ENCODE measurements at places on chromosomes 1 and 21.

GRCh38 chr1:178362747-178363146, 134.0 kb downstream of the CLEC20A start:
- no peak for DNase-seq

- no peak for DNase-seq
Observed at GRCh38 chr1:233662575-233663304, 48.8 kb downstream of the KCNK1 start.

DNA sequence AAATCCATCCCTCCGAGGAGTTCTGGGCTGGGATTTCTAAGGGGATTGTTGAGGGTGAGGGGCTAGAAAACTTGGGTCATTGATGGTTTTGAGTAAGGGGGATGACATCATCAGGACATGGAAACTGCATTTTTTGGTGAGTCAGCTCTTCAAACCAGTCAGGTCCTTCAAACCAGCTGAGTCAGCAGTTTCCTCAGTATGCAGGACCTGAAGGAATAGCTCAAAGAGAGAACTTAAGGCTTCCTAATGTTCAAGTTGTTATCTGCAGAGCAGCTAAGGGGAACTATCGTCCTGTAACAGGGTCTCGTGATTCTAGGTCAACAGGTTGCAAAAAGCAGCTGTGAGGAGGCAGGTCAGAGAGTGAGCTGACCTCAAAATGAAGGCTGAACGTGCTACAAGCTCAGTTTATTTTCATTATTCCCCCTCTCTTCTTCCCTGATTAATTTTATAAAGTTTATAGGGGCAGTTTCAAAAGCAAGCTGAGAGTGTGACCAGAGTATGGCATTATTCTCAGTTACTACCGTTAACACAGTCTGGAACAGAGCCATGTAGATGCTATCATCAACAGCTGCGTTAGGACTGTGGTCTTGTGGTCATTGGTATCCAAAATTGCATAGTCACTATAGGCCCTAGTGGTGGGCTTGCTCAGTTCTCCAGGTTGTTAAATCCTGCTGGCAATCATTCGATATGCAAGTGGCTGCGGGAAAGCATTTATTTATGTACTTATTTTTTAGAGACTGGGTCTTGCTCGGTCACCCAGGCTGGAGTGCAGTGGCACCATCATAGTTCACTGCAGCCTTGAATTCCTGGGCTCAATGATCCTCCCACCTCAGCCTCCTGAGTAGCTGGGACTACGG, 10.7 kb upstream of the SDC3 start:
- no peak for DNase-seq

DNA sequence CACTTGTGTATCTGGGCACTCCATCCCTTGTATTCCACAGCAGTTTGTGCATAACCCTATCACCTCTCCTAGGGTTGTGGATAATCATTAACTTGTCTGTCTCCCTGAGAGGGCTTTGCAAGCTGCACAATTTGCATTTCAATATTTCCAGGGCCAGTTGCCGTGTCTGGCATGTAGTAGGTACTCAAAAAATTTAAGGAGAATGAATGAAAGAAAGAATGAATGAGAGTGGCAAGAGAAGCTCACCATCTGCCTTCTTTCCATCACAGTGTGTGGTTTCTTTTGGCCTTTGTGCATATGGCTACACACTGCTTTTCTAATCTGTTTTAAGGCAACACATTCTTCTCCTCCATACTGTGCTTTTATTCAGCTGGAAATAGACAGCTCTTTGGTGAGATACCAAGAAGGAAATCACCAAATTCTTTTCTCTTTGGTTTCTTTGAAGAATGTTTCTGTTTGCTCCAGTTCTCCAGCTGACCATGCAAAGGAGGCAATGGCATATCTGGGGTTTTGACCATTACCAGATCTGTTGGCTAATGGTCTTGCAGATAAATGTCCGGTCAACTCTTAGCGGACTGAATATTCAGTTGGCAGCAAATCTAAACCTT, 49.4 kb downstream of the NGF start:
- DNase-seq: no peak

DNA sequence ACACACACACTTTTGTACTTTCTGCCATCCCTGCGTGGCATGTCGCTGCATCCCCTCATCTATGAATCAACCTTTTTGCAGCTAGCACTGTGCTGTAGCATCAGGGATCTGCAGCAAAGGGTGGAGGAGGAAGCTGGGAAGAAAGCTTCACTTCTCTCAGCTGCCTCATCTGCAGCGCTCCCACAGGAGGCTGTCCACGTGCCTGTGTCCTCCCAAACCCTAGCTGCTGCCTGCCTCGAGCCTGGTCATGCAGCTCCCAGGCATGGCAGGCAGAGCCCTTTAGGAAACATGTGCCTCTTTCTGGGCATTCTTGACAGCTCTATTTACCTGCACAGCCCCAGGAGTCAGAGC, 262.1 kb upstream of the SGIP1 start:
- no peak for DNase-seq

DNA sequence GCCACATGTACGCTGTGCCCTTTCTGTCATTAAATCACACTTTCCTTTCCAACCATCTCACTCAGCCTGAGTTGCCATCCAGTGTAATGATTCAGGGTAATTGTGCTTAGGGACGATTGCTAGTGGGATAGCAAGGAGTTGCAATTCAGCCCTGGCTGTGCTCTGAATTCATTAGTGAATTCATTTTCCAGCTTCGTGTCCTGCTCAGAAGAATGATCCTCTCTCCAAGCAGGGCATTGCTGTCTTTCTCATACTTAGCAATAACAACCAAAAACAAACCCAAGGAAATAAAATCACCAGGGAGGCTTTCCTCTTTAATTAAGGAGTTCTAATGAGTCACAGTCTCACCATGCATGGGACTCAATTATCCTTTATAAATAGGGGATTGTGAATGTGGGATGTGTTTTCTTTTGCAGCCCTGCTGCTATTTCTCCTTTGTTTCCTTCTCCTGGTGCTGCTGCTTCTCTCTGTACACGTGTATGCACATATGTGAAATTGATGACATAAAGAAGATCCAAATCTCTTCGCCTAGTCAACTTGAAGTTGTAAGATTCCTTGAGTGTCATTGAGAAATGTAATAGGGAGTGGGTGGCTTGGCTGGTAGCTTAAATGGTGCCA, 167.0 kb downstream of the TSEN15 start:
- DNase-seq: no peak

DNA sequence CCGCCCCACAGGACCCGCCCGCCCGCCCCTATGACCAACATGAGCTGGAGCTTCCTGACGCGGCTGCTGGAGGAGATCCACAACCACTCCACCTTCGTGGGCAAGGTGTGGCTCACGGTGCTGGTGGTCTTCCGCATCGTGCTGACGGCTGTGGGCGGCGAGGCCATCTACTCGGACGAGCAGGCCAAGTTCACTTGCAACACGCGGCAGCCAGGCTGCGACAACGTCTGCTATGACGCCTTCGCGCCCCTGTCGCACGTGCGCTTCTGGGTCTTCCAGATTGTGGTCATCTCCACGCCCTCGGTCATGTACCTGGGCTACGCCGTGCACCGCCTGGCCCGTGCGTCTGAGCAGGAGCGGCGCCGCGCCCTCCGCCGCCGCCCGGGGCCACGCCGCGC, 7.9 kb upstream of the IBA57 start:
- no peak for DNase-seq

DNA sequence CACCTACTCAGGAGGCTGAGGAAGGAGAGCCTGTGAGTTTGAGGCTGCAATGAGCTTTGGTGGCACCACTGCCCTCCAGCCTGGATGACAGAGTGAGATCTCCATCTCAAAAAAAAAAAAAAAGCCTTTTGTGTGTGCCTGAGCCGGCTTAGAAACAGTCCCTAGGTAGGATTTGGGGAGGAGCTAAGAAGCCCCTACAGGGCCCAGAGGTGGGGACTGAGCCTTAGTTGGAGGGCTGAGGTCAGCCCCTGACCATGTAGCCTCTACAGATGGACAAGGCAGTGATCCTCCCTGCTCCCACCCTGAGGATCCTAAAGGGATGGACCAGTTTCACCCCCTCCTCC, 2.5 kb downstream of the ADAMTSL4 start:
- DNase-seq: no peak

- no peak for DNase-seq
Observed at GRCh38 chr1:29648798-29649188, 412.5 kb downstream of the PTPRU start.

DNA sequence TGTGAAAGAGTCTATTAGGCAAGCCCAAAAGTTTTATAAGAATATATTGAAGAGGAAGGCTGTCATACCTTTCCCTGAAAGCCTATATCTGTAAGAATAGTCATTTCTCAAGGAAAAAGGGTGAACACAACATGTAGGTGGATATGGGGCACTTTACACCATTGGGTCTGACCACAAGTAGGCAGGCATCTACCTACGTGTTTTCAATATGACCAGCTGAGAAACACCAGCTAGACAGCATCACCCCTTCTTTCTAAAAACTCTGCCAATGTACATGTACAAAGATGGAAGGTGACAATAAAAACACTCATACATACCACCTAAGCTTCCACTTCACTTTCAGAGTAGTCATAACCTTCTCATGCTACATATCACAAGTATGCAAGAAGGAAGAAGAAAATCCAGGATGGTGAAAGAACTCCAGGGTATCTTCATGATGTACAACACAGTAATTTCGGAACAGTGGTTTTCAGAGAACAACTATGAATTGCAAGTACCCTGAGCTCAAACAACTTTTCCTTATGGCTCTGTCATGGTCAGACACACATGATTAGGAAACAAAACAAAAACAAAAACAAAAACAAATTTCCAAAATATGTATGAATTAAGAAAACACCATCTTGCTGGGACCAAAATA, 98.5 kb upstream of the ADGRL2 start:
- DNase-seq: no peak

- DNase-seq: no peak
Observed at GRCh38 chr1:107637101-107637500, 327.9 kb downstream of the VAV3 start.

DNA sequence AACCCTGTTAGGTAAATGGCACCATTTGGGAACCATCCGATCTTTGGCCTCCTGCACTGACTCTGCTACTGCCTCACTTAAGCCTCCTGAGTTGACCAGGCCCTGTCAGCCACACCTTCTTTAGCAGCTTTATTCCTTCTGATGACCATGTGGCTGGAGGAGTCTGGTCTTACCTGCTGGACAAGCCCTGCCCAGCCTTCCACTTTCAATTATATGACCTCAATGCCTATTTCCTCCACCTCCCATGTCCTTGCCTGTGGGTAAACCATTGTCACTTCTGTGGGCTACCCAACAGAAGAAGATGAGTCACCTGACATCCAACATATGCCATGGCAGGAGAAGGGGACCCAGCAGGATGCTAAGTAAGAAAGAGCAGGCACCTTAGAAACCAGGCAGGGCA, 393.8 kb downstream of the NTNG1 start:
- DNase-seq: no peak

DNA sequence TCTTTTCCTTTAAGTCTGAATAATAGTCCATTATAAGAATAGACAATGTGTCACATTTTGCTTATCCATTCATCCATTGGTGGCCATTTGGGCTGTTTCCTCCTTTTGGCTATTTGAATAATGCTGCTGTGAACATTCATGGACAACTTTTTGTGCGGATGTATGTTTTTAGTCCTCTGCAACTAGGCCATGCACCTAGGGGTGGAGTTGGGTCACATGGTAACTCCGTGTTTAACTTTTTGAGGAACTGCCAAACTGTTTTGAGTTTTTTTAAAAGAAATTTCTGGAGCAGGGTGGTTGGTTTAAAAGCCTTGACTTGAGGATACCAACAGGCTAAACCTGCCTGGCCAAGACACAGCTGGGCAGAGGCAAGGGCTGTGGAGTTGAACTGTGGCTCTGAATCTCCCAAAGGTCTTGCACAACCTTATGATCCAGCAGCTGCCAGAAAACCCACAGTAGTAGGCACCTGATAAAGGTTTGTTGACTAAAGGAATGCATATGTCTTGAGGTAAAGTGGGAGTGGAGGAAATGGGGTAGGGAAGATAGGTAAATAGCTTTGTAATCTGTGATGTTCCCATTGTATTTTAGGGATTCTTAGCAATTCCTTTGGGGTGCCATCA, 5.6 kb upstream of the RPTN start:
- no peak for DNase-seq

- no peak for DNase-seq
Observed at GRCh38 chr1:7705048-7705907, 65.8 kb upstream of the VAMP3 start.

GRCh38 chr1:182281541-182281940, 110.0 kb downstream of the GLUL start:
- DNase-seq: no peak

GRCh38 chr21:28069450-28069923, 923.2 kb downstream of the LTN1 start:
- no peak for DNase-seq

DNA sequence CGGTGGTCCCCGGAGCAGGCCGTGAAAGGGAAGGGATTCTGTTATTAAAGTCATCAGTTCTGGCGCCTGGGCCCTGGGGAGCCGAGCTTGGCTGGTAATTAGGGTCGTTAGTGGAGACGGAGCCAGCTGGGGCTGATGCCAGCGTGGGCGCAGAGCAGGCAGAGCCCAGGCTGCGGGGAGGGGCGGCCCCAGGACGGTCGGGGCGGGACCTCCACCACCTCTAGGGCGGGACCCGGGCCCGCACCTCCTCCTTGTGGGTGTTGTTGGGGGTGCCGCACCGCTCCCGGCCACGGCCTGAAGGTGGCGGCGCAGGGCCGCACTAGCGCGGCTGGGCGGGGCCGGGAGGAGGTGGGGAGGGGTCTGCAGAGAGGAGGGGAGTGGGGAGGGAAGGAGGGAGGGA, 470.6 kb downstream of the PTPRU start:
- DNase-seq: no peak

DNA sequence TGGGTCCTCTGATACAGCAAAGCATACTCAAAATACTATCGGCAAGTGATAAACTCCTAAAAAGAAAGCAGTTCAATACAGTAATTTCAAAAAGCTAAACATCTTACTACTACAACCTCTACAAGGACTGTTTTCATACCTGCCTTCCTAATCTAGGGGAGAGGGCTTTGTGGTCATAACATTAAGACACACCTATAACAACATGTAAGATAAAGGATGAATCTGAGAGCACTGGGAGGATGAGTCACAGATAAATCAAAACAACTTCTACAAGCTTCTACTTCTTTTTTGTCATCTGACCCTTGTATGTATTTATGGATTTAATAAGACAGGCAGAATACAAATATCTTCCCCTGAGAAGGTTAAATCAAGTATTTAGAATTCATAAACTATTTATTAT, 40.0 kb downstream of the LTN1 start:
- DNase-seq: no peak

- no peak for DNase-seq
Observed at GRCh38 chr1:80099713-80100112, 1093.2 kb upstream of the ADGRL4 start.

- no peak for DNase-seq
Observed at GRCh38 chr1:97764991-97765390, 155.8 kb downstream of the DPYD start.

DNA sequence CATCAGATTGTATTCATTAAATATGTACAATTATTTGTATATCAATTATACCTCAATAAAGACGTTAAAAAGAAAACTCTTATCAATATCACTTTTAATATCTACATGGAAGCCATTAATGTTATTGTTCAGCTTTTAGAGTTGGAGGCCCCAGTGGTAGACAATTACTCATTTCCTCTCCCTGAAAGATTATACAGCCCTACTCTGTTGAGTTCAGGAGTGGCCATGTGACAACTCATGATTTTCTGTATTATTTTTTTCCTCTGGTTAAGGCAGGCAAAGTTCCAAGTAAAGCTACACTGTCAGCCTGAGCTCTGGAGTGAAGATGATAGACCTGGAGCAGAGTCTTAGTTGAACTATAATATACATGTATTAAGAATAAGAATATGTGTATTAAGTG, 247.9 kb upstream of the B3GALT2 start:
- no peak for DNase-seq

- peak; percentile 87 for DNase-seq
Observed at GRCh38 chr1:23484253-23485001, 448 bp upstream of the ASAP3 start.
